ENCODE measurements at places on chromosomes 7 and 10.

DNA sequence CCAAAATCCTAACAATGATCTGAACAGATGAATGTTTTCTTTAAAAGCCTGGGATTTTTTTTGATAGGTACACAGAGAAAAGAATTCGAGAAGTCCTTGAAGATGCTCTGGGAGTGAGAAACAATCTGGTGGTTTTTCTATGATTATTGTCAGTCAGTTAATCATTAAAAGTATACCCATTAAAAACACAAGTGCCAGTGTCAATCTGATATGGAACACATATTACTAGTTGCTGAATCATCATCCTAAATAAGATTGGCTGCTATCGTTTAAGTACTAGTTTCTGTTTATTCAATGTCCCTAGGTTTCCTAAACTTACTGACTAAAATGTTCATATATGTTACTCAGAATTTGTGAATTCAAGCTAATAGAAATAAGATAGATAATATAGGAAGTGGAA, 16.1 kb downstream of the COL28A1 start:
- DNase-seq, result no peak

GRCh38 chr10:127959428-127959827, 52.5 kb downstream of the PTPRE start:
- no peak for DNase-seq

- no peak for DNase-seq
These were observed 36.8 kb downstream of the PTN start for GRCh38 chr7:137306748-137307147.

- no peak for DNase-seq
These were observed 20.5 kb downstream of the CHCHD3 start for GRCh38 chr7:133061357-133061756.

- DNase-seq, result no peak
These were observed 14.0 kb downstream of the SLC13A4 start for GRCh38 chr7:135713836-135714470.

- no peak for DNase-seq
These were observed 28.9 kb upstream of the CREB3L2 start for GRCh38 chr7:138030679-138031351.

GRCh38 chr7:114917211-114917839, 4.6 kb upstream of the MDFIC start:
- no peak for DNase-seq

DNA sequence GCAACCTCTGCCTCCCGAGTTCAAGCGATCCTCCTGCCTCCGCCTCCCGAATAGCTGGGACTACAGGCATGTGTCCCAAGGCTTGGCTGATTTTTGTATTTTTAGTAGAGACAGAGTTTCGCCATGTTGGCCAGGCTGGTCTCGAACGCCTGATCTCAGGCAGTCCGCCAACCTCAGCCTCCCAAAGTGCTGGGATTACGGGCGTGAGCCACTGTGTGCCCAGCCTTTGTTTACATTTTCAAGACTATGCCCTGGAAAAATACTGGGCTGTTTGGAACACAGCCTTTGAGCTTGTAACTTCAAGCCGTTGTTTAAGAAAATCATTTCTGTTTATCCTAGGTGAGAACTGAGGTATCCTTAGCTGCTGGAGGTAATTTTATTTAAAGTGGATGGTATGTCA, 1.9 kb downstream of the ZKSCAN1 start:
- DNase-seq, result no peak

DNA sequence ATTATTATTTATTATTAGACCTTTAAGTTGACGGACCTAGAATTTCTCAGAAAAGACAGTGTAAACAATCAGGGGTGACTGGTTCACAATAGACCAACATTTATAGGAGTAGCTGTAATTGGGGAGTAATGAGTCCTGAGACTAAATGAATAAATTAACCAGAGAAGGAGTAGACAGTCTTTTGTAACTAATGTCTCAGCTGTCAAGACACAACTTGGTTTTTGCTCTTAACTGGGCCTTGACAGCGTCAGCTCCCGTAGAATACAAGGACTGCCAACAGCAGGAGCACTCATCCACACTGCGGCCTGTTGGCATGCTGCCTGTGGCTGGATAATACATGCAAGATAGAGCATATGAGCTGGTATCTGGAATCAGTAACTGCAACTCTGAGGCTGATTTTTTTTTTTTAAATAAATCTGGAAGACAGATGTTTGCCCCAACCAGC, 123.9 kb downstream of the CACNA2D1 start:
- peak; percentile 57 for DNase-seq

DNA sequence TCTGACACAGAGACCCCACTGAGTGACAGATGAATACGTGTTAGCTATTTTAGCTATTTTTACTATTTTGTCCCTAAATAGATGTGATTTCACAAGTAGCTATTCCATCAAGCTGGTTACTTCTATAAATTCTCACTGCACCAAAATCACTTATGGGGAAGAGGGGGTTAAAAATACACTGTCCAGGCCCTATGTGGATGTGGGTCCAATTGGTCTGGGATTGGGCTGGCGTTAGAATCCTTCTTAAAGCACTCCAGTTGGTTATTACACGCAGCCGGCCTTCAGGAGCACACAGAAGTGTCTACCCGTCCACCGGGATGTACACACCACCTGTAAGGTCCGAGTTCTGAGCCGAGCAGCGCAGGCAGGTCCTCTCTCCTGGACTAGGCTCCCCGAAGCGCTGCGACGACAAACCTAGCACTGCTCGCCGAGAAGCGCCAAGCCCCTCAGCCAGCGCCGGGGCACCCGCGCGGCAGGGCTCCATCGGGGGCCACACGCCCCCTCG, 222.3 kb upstream of the MKLN1 start:
- DNase-seq, result no peak

DNA sequence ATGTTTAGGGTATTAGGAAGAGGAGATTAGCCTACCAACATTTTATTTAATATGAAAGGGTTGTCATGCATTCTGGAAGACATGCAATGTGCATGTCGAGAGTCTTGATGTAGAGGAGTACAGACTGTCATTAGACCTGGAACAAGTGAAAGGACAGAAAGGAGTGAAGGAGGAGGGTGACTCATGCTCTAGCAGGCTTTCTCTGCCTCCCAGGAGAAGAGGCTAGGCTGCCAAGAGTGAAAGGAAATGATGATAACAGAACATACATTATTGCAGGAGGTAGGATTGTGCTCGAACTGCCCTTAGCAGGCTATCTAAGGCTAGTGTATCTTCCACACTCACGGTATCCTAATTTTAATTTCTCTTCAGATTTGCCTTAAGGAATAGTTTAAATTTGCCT, 228.8 kb downstream of the EXOC4 start:
- peak; percentile 16 for DNase-seq

DNA sequence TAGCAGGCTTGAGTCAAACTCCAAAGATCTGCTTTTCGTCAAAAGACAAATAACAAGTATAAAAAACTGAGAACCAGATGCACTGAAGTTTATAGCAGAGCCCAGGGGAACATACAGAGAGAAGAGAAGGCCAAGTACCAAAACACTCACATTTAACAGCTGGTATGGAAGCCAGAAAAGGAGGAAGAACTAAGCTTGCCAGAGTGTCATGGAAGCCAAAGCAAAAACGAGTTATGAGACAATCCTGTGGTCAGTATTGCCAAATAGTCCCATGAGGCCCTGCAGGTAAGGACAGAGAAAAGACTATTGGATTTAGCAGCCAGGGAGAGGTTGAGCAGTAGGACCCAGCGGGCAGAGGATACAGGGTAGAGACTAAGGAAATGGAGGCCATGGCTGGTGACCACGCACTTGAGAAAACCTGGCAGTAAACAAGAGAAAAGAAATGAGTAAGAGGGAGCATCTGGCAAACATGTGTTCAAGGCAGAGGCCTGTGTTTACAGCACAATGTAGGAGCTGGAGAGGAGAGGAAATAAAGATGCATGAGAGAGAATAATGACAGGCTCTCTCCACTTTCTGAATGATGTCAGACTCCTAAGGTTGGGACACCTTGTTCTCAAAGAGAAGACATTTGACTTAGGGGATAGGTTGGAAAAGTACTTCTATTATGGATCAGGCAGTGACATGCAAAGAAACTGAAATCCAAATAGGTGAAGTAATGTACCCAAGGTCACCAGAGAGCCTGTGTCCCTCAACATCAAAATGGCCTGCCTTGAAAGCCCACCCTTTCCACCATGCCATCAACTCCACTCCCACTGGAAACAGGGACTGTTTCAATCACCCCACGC, 9.1 kb downstream of the CREB3L2 start:
- DNase-seq, result peak; percentile 94

DNA sequence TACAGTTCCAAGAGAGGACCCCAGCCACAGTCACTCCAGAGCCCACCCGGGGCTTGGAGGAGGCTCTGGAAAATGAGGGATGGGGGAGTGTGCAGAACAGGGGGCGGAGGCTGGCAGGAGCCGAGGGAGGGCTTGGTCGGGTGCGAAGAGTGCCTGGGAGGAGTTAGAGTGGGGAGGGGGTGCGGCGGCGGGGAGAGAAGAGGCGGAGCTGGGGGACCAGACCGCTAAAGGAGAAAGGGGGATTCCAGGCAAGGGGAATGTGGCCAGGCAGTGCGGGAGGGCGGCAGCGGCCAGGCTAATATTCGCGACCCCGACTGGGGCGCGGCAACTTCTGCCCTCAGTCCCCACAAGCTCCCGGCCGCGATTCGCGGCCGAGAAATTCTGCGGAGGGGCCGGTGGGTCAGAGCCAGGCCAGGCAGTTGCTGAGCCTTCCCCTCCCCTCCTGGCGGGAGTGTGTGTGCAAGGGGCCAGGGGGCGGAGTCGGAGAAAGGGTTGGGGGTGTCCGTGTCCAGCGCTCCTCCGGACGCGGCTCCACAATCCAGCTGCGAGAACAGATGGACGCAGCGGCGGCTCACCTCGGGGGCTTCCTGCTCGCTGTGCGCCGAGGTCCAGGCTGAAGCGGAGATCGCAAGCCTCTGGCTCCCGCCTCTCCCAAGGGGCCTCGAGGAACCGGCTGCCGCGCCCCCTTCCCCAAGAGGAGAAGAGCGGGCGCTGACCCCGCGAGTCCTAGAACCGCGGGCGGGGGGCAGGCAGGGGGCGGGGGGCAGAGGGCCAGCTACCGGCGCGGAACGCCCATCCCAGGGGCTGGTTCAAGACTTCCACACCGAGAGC, 612 bp upstream of the SLC18A3 start:
- no peak for DNase-seq

DNA sequence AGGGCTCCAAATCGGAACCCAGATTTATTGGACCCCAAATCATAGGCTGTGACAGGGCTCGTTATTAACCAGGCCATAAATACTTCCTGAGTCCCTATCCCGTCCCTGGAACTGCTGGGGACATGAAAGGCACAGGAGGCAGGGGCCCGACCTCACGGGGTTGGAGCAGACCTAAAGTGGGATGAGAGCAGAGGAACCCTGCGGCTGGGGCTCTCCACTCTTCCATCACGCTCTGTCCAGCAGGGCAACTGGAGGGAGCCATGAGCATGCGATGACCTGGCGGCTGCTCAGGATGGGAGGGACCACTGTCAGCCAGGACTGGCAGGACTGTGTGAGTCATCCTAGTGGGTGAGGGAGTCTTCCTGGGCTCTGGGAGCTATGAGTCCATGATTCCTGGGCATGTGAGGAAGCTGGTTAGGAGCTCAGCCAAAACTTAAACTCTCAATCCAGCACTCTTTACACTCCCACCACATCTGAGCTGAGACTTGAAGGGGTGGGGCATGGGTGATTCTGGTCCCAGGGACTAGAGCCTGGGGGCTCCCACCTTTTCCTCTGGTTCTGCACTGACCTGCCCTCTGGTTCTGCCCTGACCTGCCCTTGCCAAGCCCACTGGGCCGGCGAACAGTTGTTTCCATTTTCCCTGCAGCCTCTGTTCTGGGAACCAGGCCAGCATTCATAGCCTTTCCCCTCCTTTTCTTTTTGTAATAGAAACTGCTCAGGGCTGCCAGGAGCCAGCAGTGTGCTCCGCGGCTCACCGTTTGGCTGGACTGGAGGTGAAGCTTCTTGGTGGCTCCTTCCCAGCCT, 47.1 kb downstream of the SYPL1 start:
- peak; percentile 91 for DNase-seq

GRCh38 chr7:151868396-151869108, 8.4 kb downstream of the PRKAG2 start:
- DNase-seq, result no peak

DNA sequence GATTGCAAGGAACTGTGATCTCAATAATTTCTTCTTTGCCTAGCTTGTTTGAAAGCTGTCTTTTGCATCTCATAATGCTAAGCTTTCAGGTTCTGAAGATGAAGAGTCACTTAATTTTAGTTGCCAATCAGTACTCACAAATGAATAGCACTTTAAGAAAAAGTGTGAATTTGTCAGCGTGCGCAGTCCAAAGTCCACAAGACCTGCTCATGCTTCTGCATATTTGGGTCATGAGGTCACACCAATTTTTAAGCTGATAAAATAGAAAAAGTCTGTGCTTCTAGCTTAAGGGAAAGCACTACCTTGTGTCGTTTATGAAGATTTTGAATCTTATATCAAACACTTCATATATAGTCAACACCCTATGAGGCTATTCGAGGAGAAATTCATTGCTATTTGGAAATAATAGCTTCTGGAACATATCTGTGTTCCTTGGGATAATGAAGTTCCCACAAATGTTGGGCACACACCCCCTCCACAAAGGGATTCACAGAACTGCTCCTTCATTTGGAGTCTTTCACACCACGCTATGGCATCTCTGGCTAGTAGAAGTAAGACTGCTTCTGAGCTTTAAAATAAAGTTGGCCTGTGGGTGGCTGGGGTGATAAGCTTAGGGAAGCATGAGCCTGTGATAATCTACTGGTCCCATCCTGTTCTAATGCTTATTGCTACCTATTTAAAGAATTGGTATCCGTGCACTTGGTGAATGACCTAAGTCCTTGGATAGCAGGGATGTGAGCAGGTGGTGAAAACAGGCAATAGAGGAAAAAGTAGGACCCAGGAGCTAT, 33.3 kb downstream of the A1CF start:
- DNase-seq, result no peak

- no peak for DNase-seq
These were observed at the start of gene SLC18A2 for GRCh38 chr10:117240621-117241529. Gene SLC18A2 (plus strand): TSS chr10:117241114. CDS start chr10:117241694, 580 bp downstream.

DNA sequence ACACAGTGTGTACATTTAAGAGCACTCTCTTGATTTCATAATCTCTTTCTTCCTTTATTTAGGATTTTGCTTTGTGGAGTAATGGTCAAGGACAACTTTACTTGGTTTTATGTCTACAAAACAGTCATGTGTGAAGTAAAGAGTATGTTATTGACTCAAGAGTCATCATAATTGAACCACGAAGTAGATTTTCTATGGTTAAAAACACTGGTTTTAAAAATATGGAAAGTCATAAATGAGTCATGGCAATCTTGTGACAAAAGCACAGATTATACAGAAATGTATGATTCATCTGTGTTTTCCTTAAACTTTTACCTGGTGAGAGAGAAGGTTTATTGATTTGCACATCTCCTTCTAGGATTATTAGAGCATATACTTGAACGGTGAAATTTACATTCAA, 969.7 kb downstream of the GATA3 start:
- DNase-seq, result no peak

GRCh38 chr7:157693071-157693520, 356.3 kb downstream of the DNAJB6 start:
- DNase-seq, result no peak

DNA sequence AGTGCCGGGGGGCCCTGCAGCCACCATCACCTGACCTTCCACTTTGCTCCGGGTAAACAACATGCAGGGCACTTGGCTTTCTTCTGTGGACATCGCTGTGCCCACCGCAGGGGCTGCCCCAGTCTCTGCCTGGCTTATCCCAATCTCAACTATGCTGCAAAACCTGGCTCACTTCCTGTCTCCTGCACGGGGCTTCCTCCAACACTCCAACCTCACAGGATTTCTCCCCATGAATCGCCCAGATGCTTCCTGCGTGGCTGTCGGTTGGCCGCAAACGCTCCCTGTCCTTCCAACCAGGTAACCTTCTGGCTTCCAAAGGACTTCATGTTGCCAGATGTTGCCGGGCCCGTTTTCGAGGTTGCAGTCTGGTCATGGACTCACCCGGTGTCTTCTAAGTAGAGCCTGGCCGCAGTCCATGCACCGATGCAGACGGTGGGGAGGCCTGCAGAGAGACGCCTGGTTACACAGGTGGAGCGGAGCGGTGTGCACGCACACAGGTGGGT, 109.0 kb downstream of the VIPR2 start:
- DNase-seq, result no peak
